Left colon (tissue), 2 donors: ENCODE measurements at places on chromosomes 16 and 17. TPM values are rescaled to one million over a fixed set of nuclear protein-coding genes. Genes with fewer than 3 reads are reported as not detected.

The ZG16 gene
- 1,315 TPM for total RNA-seq

GRCh38 chr16:31427441-31428278 is 500 bp downstream of the COX6A2 start:
- DNase-seq: peak; percentile 34

The ATP2A3 gene
- total RNA-seq: 300 TPM

The SKAP1 gene
- 2.5 TPM for total RNA-seq

DNA sequence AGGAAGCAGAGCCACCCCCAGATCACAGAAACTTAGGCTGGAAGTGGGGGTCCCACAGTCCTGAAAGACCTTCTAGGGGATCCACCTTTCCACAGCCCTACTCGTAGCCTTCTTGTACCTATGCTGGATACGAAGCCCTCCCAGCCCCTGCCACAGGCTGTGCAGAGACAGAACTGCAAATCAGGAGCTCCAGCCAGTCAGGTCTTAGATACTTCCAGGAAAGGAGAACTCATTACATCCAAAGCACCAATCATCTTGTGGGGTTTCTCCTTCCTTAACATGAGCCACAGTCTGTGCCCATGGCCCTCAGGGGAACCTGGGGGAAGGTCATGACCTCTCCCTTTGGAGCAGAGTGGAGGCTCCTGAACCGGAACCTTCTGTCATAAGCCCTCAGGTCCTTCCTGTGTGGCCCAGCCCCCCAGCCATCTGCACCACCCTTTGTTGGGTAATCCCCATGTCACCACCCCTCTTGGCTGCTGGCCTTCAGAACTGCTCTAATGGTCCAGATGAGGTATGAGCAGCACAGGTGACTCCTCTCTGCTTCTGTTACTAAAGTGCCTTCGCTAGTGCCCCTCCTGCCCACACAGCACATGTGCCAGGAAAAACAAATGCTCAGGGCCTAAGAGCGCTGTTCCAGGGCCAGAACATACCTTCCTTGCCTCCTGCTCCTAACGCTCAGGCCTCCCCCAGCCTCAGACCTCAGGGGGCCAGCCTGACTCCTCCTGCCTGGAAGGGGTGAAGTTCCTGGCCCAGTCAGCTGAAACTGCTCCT is 14.6 kb downstream of the SRCIN1 start:
- DNase-seq: no peak

The KCTD19 gene
- total RNA-seq: 0.06 TPM

GRCh38 chr17:18267927-18268711 is 7.7 kb downstream of the MIEF2 start:
- DNase-seq: no peak

GRCh38 chr16:69286941-69287713 is 24.0 kb upstream of the VPS4A start:
- no peak for DNase-seq

The SLC16A11 gene
- 0.58 TPM for total RNA-seq

- DNase-seq: no peak
Observed at GRCh38 chr16:79691007-79691406, 90.5 kb upstream of the MAF start.

The MRM1 gene
- total RNA-seq: 7.6 TPM

GRCh38 chr16:57430955-57431354 is 16.2 kb downstream of the CIAPIN1 start:
- DNase-seq: no peak

DNA sequence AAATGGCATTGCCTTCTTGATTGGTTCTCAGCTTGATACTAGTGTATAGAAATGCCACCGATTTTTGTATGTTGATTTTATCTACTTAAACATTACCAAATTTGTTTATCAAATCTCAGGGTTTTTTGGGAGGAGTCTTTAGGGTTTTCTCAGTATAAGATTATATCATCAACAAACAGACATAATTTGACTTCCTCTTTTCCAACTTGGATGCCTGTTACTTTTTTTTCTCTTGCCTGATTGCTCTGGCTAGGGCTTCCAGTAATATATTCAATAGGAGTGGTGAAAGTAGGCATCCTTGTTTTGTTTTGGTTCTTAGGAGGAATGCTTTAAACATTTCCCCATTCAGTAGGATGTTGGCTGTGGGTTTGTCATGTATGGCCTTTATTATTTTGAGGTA is 29.1 kb downstream of the EFCAB13 start:
- no peak for DNase-seq

The RUNDC3A gene
- total RNA-seq: 0.46 TPM

The SCGB1C2 gene
- total RNA-seq: not detected

The NECAB2 gene
- total RNA-seq: 1.0 TPM

The XYLT2 gene
- 20.2 TPM for total RNA-seq

The PRSS36 gene
- total RNA-seq: 8.1 TPM

- DNase-seq: no peak
Observed at GRCh38 chr17:47981462-47981861, 10.5 kb downstream of the CDK5RAP3 start.

GRCh38 chr16:84929421-84930297 is 81.7 kb downstream of the ZDHHC7 start:
- no peak for DNase-seq

The TUBD1 gene
- total RNA-seq: 6.1 TPM
